Skin of body (tissue), 3 donors: ENCODE measurements at places on chromosomes 5 and 9. TPM values are rescaled to one million over a fixed set of nuclear protein-coding genes. Genes with fewer than 3 reads are reported as not detected.
A peak's percentile ranks its signal among the peaks of the same experiment; 100 is the strongest.

DNA sequence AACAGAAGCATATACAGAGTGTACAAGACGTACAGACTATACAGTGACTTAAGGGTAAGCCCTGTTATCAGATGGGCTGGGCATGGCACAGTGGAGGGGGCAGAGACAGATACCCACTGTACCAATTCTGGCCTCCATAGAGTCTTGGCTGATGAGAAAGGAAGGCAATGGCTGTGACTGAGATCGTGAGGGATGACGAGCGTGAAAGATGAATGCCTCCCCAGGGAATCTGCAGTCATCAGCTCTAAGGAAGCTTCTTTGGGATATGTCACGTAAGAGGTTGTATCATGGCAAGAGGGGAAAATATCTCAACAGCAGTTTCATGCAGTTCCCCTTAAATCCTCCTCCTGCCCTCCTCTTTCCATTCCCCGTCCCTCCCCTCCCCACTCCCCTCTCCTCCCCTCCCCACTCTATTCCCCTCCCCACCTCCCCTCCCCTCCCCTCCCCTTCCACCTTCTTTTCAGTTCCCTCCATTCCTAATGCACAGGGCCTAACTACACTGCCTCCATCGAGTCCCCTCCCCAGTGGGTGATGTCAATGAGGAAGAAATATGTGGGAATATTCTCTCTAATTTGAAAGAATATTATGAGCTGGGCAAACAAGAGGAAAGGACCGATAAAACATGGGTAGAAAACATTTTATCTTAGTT lies 226.4 kb upstream of the DAP start:
- DNase-seq: no peak

- no peak for DNase-seq
Measured at GRCh38 chr9:129235931-129236331, 57.9 kb upstream of the IER5L start.

DNA sequence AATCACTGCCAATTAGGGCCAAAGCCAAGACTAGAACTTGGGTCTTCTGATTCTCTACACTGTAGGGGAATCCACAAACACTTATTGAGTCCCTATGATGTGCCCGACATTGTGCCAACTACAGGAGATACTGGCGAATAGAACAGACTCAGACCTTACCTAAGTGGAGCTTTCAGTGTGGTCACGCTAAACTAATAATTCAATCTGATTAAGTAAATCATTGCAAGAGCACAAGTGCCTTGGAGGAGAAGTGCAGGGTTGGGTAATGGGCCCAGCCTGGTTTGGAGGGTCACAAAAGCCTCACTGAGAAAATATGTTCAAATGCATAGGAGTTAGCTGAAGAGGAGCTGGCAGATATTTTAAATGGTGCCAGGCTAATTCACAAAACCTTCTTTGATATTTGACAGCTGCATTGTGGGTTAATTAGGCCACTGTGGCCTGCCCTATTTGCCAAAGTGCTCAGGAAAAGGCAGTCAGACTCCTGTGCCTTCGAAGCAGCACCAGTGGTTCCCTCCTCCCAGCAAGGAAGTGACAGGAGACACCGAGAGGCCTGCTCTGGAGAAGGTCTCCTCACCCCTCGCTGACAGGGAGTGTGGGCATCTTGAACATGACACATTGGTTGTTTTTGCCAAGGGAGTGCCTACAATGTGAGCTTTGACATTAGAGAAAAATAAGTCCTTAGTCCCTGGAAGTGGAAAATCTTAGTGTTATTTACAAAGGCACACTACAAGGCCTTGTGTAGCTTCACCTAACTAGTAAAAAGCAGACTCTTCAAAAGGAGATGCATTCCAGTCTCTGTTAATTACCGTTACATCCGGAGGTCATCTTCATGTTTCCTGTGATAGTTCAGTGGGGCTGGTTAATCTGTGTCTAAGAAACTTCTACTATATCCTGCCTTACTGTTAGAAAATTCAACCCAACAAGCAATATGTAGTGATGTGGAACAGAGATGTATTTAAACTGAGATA lies 24.1 kb upstream of the TRAF1 start:
- no peak for DNase-seq

DNA sequence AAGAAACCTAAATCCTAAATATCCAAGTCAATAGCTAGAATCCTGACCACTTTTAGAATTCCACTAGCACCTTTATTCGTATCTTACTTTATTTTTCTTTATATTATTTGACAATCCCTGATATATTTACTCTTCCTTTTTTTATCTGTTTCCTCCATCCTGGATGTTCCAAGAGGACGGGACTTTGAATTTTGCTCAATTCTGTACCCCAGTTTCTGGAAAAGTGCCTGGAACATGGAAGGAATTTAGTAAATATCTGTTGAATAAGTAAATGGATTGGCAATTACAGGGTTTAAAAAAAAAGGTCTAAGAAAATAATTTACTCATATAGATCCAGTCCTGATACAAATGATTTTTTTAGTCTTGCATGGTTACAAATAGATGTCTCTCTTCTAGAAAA lies 1.2 kb upstream of the NIPSNAP3A start:
- no peak for DNase-seq

- DNase-seq: no peak
Measured at GRCh38 chr5:35247648-35248034, 17.4 kb upstream of the PRLR start.

- no peak for DNase-seq
Measured at GRCh38 chr5:59238126-59238902, 655.2 kb downstream of the PDE4D start.

GRCh38 chr9:74773886-74774479 lies 113.7 kb downstream of the TRPM6 start:
- DNase-seq: peak; percentile 56

DNA sequence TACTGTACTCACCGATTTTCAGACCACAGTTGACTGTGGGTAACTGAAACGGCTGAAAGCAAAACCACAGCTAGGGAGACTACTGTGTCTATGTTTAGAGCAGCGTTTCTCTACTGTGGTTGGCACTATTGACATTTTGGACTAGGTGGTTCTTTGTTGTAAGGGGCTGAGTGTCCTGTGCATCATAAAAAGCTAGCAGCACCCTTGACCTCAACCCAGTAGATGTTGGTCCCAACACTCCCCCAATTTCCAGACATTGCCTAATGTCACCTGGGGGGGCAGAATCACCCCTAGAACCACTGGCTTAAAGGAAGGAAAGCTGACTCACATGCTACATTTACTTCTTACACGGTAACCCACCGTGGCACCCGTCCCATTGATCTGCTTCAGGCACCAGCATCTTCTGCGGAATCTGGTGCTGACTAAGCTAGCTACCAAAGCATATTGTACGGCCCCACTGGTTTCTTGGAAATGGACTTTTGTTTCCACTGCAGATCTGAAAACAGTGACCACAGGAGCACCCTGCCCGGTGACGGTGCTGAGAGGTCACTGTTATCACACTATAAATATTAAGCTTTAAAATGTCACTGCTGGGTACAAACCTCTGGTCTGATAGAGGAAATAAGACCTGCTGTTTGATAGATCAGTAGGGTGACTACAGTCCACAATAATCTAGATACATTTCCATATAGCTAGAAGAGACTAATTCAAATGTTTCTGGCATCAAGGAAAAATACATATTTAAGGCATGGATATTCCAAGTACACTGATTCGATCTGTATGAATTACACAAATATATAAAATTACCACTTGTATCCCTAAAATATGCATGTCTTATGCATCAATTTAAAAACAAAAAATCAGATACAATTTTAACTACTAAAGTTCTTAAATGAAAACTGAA lies 151.4 kb downstream of the HSD17B3 start:
- no peak for DNase-seq

GRCh38 chr5:69502367-69502766 lies 9.8 kb downstream of the OCLN start:
- DNase-seq: no peak

DNA sequence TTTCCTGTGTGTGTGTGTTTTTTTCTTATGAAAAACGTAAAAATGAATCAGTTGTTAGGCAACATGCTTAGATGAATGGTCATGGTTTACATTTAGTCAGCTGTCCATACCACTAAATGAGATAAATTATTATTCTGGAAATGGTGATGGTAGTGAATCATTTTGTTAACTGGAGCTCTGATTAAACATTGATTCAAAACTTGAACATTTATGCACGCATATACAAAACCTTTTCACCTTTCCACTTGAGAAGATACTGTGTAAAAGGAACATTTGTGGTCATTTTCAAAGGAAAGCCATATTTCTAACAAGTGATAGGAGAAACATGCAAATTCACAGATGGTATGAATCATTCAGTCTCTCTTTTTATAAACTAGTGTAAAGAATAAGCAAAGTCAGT lies 162.0 kb downstream of the SLC25A46 start:
- no peak for DNase-seq

DNA sequence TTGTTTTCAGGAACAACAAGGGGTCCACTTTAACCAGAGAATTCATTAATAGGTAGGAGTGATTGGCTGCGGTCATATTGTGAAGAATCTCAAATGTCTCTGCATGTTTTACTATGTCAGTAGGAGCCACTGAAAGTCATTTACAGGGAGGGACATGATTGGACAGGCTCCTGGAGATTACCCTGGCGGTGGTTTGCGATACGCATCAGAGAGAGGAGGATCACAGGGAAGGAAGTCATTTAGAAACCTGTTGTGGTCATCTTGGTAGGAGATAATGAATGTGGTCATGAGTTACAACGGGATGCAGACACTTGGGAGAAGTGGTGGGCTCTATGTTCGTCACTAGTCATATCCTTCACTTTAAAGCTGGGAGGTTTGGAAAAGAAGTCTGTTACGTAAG lies 262.8 kb downstream of the FAM114A2 start:
- DNase-seq: no peak

Gene AK8
- total RNA-seq: 1.1 TPM

Gene SLC34A3
- not detected for total RNA-seq

Gene NSD1
- total RNA-seq: 56.9 TPM

Gene ACTBL2
- 5.8 TPM for total RNA-seq
